NCI-H345 (cell line): ENCODE measurements at places on chromosomes 6 and 20.

DNA sequence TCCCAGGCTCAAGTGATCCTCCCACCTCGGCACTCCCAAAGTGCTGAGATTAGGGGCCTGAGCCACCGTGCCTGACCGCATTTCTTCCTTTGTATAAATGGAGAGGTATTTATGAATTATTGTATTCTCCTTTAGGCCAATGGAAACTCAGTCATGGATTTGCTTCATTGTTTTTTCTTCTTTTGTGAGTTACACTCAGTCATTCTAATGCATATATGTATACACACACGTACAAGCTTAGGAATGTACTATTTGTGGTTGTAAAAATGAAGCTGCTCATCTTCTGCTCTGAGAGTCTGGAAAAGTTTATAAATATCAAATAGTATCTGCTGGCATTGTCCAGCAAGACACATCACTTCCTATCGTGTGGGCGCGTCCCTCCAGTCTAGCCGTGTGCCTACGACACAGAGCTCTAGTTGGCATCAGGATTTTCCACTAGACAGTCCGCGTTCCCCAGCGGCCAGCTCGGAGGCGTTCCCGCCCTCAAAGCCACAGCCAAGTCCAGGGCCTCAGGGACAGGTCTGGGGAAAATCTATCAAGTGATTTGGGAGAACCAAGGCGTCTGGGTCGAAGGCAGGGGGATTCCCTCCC, 215.2 kb downstream of the NFATC2 start:
- no peak for DNase-seq

DNA sequence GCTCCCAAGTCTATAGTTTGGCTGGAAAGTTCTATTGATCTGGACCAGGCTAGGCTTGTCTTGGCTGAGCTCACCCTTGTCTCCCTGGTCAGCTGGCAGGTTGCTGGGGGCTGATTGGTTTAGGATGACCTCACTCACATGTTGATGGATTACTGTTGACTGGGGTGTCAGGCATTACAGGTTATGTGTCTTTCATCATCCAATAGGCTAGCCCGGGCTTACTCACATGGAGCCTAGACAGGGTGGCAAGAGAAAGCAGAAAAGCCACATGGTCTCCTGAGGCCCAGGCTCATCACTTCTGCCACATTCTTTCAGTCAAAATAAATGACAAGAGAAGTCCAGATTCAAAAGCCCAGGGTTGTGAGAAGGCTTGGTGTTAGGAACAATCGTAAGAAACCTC, 103.5 kb downstream of the BFSP1 start:
- no peak for DNase-seq

GRCh38 chr6:3261921-3262320, 3.2 kb downstream of the PSMG4 start:
- DNase-seq = no peak

- DNase-seq = no peak
These were observed 249.1 kb upstream of the TSHZ2 start for GRCh38 chr20:52722926-52723688.

DNA sequence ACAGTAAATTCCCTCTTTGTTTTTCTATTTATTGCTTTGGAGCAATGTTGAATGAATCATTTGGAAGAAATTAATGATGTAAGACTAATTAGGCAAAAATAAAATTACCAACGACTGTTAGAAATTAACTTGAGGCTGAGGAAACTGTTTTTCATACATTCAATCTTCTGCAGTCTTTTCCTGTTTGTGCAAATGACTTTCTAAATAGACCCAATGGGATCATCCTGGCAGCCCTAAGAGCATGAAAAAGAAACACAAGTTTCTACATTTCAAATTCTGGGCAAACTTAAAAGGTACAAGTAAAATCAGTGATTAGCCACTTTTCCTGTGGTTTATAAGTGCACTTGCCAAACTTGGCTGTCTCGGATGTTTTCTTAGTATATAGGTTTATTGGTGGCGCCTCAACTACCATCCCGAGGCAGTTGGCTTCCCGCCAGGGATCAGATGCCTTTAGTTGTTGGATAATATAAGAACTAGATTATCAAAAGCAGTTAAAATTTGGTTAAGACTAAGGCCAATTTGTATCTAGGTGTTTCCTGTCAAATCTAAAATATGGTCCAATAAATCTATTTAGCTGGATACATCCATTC, 181.2 kb downstream of the ISM1 start:
- no peak for DNase-seq

GRCh38 chr20:26208296-26209091, 511.8 kb upstream of the ZNF337 start:
- peak; percentile 43 for DNase-seq

DNA sequence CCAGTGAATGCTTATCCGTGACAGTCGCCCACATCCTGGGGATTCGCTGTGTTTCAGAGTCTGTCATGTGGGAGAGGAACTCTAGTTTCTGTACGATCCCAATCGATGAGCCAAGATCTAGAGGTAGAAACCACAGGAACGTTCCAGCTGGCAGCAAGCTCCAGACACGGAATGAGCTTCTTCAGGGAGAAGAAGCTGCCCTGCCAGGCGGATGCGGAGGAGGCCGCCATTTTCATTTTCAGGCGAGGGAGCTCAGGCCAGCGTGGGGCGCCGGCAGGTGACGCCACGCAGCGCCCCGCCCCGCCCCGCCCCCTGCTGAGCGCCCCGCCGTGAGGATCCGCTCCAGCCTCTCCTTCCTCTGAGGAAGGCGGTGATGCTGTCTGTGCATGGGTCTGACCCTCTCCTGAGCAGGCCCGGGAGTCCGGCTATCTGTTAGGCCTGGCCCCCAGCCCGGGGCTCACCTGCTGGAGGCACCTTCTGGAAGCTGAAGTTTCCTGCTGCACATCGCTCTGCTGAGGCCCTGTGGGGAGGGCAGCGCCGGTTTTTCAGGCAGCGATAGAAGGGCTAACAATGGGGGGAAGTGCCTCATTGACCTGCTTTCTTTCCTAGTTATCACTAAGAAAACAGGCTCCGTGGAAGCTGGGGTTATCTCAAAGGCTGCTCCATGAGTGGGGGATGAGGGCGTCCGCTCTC, 147.5 kb downstream of the ERMARD start:
- DNase-seq = no peak

DNA sequence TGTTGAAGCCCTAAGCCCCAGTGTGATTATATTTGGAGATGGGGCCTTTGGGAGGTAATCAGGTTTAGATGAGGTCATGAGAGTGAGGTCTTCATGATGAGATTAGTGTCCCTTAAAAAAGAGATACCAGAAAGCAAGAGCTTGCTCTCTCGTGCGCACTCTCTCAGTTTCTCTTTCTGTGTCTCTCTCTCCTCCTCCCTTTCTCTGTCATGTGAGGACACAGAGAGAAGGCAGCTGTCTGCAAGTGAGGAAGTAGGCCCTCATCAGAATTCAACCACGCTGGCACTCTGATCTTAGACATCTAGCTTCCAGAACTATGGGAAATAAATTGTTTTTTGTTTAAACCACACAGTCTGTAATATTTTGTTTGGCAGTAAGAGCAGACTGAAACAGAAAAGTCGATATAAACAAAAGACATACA, 180.5 kb downstream of the IBTK start:
- no peak for DNase-seq

DNA sequence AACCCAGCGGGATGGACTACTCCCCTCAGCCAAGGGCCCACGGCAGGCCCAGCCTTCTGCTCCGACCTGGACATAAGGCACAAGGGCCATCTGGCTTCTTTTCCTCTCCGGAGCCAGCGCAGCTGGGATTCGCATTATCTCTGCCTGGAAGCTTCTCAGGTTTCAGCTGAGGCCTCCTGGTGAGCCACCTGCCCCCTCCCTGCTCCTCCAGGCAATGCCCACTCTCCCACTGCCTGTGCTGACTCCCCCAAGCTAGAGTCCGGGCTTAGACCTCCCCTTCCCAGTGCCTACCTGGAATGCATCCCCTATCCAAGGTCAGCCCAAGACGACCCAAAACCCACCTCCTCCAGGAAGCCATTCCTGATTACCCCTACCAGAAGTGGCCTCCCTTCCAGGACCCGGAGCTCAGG, 60.7 kb downstream of the EZR start:
- DNase-seq = peak; percentile 94

DNA sequence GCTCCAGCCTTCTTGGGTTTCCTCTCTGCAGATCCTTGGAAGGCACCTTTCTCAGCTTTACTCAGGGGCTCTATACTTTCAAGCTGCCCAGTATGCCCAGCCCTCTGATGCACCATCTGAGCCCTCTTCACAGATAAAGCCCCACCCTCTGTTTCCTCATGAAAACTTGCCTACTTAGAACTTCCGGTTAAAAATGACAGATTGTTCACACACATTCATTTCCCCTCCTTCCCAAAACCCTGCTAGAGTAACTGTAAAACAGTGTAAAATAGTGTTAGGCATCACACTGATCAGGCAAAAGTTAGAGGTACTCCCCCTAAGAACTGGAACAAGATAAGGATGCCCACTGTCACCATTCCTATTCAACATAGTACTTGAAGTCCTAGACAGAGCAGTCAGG, 14.0 kb upstream of the GCM1 start:
- DNase-seq = no peak

- DNase-seq = no peak
These were observed 63.5 kb upstream of the L3MBTL3 start for GRCh38 chr6:129954749-129955431.

- DNase-seq = peak; percentile 25
These were observed 530.4 kb downstream of the QKI start for GRCh38 chr6:163944897-163945296.

DNA sequence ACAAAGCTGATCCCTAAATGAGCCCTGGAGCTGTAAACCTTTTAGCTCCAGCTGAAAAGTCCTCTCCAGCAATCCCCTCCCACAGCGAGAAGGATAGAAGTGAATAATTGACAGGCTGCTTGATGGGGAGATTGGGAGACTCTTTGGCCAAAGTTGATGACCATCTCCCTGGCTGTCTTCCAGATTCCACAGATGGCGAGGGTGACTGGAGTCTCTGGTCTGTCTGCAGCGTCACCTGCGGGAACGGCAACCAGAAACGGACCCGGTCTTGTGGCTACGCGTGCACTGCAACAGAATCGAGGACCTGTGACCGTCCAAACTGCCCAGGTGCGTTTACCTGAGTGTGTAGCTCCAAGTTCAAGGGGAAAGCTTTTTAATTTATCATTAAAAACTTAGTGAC, 67.3 kb downstream of the ISM1 start:
- no peak for DNase-seq

GRCh38 chr6:97399208-97399607, 116.2 kb upstream of the MMS22L start:
- DNase-seq = no peak

- DNase-seq = no peak
These were observed 15.8 kb downstream of the MYB start for GRCh38 chr6:135196739-135197510.

DNA sequence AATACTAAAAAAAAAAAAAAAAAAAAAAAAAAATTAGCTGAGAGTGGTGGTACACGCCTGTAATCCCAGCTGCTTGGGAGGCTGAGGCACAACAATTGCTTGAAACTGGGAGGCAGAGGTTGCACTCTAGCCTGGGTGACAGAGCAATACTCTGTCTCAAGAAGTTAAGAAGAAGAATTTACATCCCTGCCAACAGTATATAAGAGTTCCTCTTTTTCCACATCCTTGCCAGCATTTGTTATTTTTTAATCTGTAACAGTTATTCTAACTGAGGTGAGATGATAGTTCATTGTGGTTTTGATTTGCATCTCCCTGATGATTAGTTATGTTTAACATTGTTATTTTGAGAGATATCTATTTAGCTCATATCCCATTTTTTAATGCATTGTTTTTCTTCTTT, 20.3 kb upstream of the DYNLRB1 start:
- DNase-seq = no peak

DNA sequence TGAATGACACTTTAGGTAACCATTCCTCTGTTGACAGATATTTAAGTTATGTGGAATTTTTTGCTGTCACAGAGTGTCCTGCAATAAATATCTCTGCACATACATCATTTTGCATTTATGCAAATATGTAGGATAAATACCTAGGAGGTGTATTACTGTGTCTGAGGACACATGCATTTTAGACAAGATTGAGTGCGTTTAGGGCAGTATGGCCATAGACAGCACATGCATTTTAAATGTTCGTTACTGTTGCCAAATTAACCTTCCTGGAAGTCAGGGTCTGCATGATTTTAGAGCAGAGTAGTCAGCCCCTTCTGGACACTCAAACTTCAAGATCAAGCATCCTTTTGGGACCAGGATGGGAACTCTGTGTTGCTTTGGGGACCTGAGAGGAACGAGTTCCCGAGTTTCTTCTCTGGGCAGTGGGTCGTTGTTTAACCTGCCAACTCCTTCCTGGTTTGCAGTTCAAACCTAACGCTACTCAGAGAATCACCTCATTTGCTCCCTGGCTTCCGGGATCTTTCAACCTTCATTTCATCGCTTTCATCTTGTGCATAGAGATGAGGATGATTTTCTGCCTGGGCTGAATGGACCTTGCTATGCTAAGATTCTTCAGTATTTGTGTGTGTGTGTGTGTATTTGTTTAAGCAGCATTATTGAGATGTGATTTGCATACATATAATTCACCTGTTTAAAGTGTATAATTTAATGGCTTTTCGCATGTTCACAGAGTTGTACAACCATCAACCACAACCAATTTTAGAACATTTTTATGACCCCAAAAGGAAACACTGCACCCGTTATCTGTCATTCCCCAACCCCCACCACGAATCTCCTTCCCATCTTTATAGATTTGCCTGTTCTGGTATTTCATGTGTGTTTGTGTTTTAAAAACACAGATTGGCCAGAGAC, 9.8 kb downstream of the BCAS4 start:
- no peak for DNase-seq

DNA sequence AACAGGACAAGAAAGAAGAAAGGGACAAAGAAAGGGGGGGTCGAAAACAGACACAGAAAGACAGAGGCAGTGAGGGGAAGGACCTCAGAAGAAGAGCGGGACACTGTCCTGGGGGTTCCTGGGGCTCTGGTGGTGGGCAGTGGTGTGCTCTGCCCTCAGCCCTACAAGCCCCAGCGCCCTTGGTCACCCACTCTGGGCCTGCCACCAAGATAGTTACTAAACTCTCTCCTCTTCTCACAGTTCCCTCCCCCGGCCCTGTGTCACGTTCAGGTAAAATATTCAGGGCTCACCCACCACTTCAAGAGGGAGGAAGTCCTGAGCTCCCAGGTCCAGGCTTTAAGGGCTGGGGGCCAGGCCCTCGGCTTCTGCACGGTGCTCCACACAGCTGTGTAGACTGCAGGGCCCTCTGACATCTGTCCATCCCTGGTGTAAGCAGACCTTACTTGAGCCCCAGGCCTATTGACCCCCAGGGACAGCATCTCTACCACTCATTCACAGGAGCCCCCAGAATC, 87.4 kb downstream of the MRPL14 start:
- DNase-seq = no peak
